NCI-H82 (cell line): ENCODE measurements at places on chromosomes 13 and 19.

- peak; percentile 22 for DNase-seq
Measured at GRCh38 chr13:100650326-100650725, 24.3 kb downstream of the TMTC4 start.

- peak; percentile 22 for DNase-seq
Measured at GRCh38 chr13:48236528-48237353, 3.7 kb downstream of the ITM2B start.

DNA sequence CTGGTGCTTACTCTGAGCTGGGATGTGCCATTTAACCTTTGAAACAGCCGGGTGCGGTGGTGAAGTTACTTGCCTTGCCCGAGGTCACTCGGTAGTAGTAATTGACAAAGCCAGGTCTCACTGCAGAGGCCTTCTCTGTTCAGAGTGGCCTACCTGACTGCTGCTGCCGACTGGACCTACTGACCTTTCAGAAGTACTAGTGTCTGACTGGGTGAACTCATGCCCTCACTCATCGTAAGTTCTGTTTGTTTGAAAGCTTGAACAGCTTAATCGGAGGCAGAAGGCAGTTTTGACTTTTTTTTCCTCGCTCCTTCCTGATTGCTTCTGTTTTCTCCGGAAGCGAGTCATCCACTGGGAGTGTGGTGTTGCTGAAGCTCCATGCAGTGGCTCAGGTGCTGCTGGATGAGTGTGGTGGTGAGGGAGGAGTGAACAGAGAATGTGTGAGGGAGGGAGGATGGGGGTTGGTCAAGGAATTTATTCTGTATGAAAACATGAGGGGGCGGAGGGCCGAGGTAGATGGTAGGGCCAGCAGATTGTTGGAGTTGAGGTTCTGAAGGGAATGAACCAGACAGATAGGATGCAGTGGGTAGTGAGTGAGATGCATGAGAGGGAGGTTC is 2.7 kb downstream of the SPINT2 start:
- no peak for DNase-seq

GRCh38 chr19:8575467-8575997 is 1.7 kb downstream of the MYO1F start:
- no peak for DNase-seq

- no peak for DNase-seq
Measured at GRCh38 chr13:110921209-110921608, 6.3 kb upstream of the ANKRD10 start.
